RKO (cell line): ENCODE measurements at places on chromosomes 1 and 21.

- no peak for DNase-seq
Observed at GRCh38 chr1:12342401-12343003, 112.7 kb downstream of the VPS13D start.

DNA sequence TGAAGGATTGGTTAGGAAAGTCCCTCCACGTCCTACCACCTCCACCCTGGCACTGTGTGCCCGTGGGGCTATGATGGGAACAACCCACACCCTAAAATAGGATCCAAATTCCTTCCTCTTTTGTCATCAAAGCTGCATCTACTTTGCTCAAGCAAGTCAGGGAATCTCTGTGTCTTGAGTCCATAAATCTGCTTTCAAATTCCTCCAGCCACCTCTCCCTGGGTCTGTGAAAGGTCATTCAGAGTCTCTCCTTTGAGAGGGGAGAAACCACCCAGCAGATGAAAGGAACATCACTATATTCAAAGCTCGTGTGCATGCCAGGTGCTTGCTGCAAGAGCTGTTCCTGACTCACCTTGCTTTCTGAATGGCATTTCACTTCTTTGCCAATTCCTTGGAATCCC, 243.6 kb downstream of the TM2D1 start:
- no peak for DNase-seq

GRCh38 chr1:82978461-82979324, 1020.2 kb downstream of the TTLL7 start:
- DNase-seq = no peak

GRCh38 chr1:183498342-183498991, 26.2 kb downstream of the SMG7 start:
- no peak for DNase-seq

DNA sequence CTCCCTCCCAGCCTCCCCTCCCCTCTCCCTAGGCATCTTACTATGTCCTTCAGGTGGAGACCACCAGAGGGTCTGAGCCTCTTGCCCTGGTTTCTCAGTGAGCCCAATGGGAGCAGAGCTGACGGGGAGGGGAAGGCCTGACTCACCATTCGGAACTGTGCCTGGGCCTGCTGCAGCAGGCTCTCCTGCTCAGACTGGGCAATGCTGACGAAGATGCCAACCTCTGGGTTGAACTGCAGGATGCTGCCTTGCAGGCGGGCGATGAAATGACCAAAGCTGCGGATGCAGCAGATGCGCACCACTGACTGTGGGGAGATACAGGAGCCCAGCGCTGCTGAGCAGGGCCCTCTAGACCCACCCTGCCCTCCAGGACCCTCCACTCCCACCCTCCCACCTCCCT, 11.0 kb upstream of the PAQR6 start:
- DNase-seq = no peak

GRCh38 chr21:38220270-38220737, 36.5 kb upstream of the KCNJ15 start:
- DNase-seq = no peak
